Activated T-helper 1 cell treated with anti-CD3 and anti-CD28 coated beads, Interleukin-12 subunit alpha, Interleukin-12 subunit beta, Interleukin-2, Interleukin-4 antibody, amounts not matched to agents 30 ng/mL and 10 ng/mL and 1 ng/mL, durations not matched to agents 14 hours and 24 hours and 36 hours (primary cell): ENCODE measurements at places on chromosomes 7 and 10. TPM values are rescaled to one million over a fixed set of nuclear protein-coding genes. Genes with fewer than 3 reads are reported as not detected.
A peak's percentile ranks its signal among the peaks of the same experiment; 100 is the strongest.

DNA sequence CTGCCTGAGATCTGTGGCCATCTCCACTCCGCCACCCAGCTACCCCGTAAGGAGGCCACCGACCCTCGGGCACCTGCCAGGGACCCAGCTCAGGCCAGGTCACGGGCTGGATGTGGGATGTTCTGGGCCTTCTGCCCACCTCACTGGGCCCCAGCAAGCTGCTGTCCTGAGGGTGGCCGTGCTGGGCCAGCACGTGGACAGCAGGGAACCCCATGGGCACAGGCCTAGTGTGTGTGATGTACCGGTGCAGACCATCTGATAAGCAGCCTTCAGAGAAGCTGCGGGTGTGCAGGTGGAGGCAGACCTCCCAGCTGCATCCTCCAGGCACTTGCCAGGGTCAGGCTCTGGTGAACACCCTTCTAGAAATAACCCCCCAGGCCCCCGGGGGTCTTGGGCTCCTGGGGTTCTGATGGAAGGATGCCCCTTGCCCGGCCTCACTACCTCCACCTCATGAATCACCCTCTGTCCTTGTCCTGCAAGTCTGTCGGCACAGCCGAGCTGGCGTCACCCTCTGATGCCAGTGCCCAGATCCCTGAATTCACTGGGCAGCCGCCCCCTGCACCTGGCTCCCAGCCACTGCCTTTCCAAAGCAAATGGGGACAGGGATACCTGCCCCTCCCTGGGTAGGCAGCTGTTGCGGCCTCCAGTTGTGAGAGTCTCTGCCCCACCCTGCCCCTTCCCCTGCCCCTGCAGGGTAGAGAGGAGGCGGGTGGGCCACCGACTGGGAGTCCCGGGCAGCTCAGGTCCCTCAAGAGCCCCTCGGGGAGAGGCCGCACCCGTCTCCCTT lies 139.8 kb downstream of the FAM53B start:
- no peak for DNase-seq
- H3K4me3 ChIP-seq, result no peak overlapping the region
- H3K36me3 ChIP-seq, result no peaks in the 10 kb centered on the region
- no peaks in the 10 kb centered on the region for H3K27me3 ChIP-seq

GRCh38 chr10:118407026-118407425 lies 64.9 kb upstream of the FAM204A start:
- no peak overlapping the region for H3K4me3 ChIP-seq
- DNase-seq, result no peak
- peaks cover 9% of the 10 kb centered on the region for H3K27me3 ChIP-seq
- H3K27ac ChIP-seq, result no peak overlapping the region
- no peaks in the 10 kb centered on the region for H3K36me3 ChIP-seq

DNA sequence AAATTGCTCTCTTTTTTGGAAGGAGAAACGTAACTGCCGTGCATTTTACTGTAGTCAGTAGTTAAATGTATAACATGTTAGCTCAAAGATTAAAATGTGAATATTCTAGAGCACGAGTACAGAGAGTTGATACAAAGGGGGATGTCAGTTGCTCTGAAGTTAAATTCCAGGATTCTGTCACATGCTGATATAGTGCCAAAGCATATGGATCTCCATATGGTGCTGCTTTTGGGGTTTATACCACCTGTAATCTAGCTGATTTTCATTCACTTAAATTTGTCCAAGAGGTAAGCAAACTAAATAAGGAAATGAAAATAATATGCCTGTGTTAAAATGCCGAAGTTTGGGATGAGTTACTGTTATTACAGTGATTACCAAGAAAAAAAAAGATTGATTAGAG lies 298.6 kb downstream of the EXOC4 start:
- DNase-seq, result no peak
- no peaks in the 10 kb centered on the region for H3K4me1 ChIP-seq
- H3K27me3 ChIP-seq, result no peaks in the 10 kb centered on the region
- no peak overlapping the region for H3K4me3 ChIP-seq
- no peaks in the 10 kb centered on the region for H3K36me3 ChIP-seq

DNA sequence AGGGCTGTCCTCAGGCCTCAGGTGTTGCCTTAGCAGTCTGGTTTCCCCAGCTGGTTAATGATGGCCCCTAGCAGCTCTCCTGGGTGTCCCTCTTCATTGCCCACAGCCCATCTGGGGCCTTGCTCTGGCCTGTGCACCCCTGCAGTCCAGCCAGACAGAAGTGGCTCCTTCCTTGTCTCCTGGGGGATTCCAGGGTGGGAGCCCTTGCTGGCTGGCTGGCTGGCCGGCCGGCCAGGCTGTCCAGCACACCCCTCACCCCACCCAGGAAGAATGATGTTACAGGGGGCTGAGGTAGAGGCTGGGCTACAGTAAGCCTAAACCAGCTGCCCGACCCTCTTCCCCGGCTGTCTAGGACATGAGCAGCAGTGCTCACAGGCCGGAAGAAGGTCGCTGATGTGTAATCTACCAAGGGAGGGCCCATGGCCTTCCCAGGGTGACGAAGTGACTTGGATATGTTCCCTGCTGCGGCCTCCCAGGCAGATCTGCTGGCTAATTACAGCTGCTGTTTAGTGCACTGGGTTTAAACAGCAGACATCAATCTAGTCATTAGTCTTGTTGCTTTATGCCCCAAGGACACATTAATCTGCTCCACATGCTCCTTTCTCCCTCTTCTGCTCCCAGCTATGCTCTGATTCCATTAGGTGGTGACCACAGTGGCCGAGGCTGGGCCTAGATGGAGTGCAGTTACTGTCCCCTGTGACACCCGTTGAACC lies 53.8 kb upstream of the LRRC4 start:
- H3K27me3 ChIP-seq, result no peaks in the 10 kb centered on the region
- H3K4me1 ChIP-seq, result no peaks in the 10 kb centered on the region
- no peak overlapping the region for H3K4me3 ChIP-seq
- DNase-seq, result no peak
- H3K27ac ChIP-seq, result no peak overlapping the region

- DNase-seq, result no peak
- H3K27ac ChIP-seq, result no peak overlapping the region
- no peak overlapping the region for H3K4me3 ChIP-seq
- no peaks in the 10 kb centered on the region for H3K36me3 ChIP-seq
- H3K4me1 ChIP-seq, result no peaks in the 10 kb centered on the region
- no peaks in the 10 kb centered on the region for H3K27me3 ChIP-seq
These were observed 59.6 kb downstream of the PKD1L1 start for GRCh38 chr7:47888371-47889265.

DNA sequence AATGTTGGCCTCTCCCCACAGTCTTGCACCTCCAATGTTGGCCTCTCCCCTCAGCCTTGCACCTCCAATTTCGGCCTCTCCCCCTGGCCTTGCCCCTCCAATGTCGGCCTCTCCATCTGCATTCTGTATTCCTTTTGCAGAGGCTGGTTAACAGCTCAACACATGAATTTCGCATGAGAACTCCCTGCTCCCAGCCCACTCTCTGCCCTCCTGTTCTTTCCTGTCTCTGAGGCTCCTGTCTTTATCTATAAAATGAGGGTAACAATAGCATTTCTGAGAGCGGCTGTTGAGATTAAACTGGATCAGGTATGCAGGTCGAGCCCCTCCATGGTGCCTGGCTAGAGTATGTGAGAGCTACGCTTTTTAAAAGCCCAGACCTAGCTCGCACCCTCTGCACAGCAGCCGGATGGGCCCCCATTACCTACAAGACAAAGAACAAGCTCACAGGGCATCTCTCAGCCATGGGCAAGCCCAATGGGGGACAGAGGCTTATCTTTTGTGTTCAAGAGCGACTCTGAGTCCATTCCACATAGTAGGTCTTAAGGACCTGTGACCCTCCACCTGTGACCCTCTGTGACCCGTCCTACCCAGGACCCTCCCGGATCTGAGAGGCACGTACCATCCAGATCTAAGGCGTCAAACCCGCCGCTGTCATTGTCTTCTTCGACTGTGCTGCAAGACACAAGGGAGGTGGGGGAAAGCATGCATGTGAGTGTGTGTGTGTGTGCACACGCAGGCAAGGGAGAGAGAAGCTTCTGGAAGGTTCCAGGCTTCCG lies 82.2 kb upstream of the GNA12 start:
- H3K27me3 ChIP-seq, result no peaks in the 10 kb centered on the region
- no peak for DNase-seq
- H3K4me3 ChIP-seq, result no peak overlapping the region
- peak overlapping the region; percentile 71 for H3K27ac ChIP-seq

DNA sequence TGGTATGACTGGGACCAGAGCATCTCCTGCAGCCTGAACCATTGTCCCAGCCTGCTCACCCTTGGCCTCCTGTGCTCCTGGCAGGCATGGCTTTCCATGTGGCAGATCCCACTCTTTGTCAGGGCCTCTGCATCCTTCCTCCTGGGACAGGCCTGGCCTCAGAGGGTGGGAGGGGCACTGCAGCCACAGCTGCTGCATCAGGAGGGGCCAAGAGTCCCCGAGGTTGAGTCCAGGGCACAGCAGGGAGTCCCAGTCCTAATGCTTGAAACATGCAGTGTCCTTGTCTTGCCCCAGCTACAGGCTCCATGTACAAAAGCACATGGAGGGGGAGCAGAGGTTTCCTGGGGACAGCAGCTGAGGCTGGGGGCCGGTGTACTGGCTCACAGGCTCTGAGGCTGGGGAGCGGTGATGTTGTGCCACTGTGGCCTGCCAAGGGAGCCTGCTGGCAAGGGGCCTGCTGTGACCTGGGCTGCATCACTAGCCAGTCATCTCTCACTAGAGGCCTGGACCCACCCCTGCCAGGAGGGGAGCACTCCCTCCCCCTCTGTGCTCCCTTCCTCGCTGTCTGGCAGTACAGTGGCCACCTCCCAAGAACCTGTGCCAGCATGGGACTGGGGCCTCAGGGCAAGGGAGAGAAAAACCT lies 144.8 kb downstream of the ZNF248 start:
- no peak for DNase-seq
- no peak overlapping the region for H3K4me3 ChIP-seq
- no peaks in the 10 kb centered on the region for H3K4me1 ChIP-seq
- no peaks in the 10 kb centered on the region for H3K36me3 ChIP-seq

DNA sequence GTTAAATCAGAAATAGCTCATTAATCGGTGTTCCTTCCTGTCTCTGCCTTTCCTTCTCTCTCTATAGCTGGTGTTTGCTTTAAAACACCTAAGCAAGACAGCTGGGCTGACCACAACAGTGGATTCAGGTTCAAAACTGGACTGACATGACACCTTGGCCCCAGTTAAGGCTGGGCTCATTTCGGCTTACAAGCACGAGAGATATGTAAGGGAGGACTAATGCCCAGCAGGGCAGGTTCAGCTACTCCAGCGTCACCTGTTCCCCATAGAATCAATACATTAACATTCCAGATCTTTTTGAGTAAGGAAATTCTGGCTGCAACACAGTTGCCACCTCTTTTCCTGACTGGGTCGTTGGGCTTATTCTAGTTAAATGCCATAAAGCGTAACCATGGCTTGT lies 323.0 kb upstream of the AOAH start:
- DNase-seq, result no peak
- H3K27ac ChIP-seq, result no peak overlapping the region
- H3K36me3 ChIP-seq, result peaks cover 7% of the 10 kb centered on the region
- H3K27me3 ChIP-seq, result no peaks in the 10 kb centered on the region
- H3K4me3 ChIP-seq, result no peak overlapping the region

GRCh38 chr7:50314836-50315592 lies 10.5 kb downstream of the IKZF1 start:
- peak overlapping the region; percentile 98 for H3K27ac ChIP-seq
- H3K4me3 ChIP-seq, result peak overlapping the region; percentile 99
- peaks cover 89% of the 10 kb centered on the region for H3K4me1 ChIP-seq
- H3K36me3 ChIP-seq, result peaks cover 73% of the 10 kb centered on the region
- no peaks in the 10 kb centered on the region for H3K27me3 ChIP-seq
- DNase-seq, result no peak

- no peak for DNase-seq
- H3K4me3 ChIP-seq, result no peak overlapping the region
- peaks cover 1% of the 10 kb centered on the region for H3K36me3 ChIP-seq
- no peaks in the 10 kb centered on the region for H3K4me1 ChIP-seq
These were observed 120.9 kb downstream of the BUB3 start for GRCh38 chr10:123275136-123275564.

GRCh38 chr10:18164093-18164492 lies 23.9 kb downstream of the CACNB2 start:
- H3K27ac ChIP-seq, result no peak overlapping the region
- no peak for DNase-seq
- no peaks in the 10 kb centered on the region for H3K36me3 ChIP-seq
- no peaks in the 10 kb centered on the region for H3K4me1 ChIP-seq
- no peak overlapping the region for H3K4me3 ChIP-seq
- H3K27me3 ChIP-seq, result no peaks in the 10 kb centered on the region

DNA sequence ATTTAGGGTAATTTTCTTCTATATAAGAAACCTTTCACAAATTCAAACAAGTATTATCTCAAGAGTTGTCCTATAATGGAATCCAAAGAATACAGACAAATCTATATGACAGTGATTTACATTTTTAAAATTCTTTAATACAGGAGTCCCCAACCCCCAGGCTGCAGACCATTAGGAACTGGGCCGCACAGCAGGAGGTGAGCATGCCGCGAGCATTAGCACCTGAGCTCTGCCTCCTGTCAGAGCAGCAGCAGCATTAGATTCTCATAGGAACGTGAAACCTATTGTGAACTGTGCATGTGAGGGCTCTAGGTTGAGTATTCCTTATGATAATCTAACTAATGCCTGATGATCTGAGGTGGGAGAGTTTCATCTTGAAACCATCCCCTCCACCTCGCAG lies 37.7 kb downstream of the SNX13 start:
- H3K4me1 ChIP-seq, result peaks cover 5% of the 10 kb centered on the region
- H3K4me3 ChIP-seq, result no peak overlapping the region
- H3K27me3 ChIP-seq, result no peaks in the 10 kb centered on the region

GRCh38 chr10:78507510-78508160 lies 474.0 kb downstream of the RPS24 start:
- no peaks in the 10 kb centered on the region for H3K36me3 ChIP-seq
- H3K4me3 ChIP-seq, result no peak overlapping the region
- peaks cover 10% of the 10 kb centered on the region for H3K4me1 ChIP-seq
- DNase-seq, result no peak

GRCh38 chr7:7789551-7789988 lies 71.2 kb upstream of the RPA3 start:
- peaks cover 15% of the 10 kb centered on the region for H3K4me1 ChIP-seq
- no peaks in the 10 kb centered on the region for H3K27me3 ChIP-seq
- H3K4me3 ChIP-seq, result no peak overlapping the region
- DNase-seq, result no peak
- H3K36me3 ChIP-seq, result peaks cover 2% of the 10 kb centered on the region
- no peak overlapping the region for H3K27ac ChIP-seq

- H3K27ac ChIP-seq, result no peak overlapping the region
- H3K4me1 ChIP-seq, result peaks cover 11% of the 10 kb centered on the region
- no peak overlapping the region for H3K4me3 ChIP-seq
- no peak for DNase-seq
- peaks cover 41% of the 10 kb centered on the region for H3K27me3 ChIP-seq
These were observed 53.3 kb downstream of the C7orf25 start for GRCh38 chr7:42858570-42858969.

The HACD1 gene
- total RNA-seq, result 0.80 and 1.5 TPM in 2 replicates

The FOXP2 gene
- total RNA-seq, result not detected in 2 replicates

The ETV1 gene
- total RNA-seq, result not detected in 2 replicates

The SVIL gene
- 7.4 and 8.1 TPM in 2 replicates for total RNA-seq

The ZNF239 gene
- total RNA-seq, result 1.4 and 1.7 TPM in 2 replicates

The CALHM3 gene
- not detected in 2 replicates for total RNA-seq
